GM19239 (cell line): ENCODE measurements at places on chromosomes 4 and X.

DNA sequence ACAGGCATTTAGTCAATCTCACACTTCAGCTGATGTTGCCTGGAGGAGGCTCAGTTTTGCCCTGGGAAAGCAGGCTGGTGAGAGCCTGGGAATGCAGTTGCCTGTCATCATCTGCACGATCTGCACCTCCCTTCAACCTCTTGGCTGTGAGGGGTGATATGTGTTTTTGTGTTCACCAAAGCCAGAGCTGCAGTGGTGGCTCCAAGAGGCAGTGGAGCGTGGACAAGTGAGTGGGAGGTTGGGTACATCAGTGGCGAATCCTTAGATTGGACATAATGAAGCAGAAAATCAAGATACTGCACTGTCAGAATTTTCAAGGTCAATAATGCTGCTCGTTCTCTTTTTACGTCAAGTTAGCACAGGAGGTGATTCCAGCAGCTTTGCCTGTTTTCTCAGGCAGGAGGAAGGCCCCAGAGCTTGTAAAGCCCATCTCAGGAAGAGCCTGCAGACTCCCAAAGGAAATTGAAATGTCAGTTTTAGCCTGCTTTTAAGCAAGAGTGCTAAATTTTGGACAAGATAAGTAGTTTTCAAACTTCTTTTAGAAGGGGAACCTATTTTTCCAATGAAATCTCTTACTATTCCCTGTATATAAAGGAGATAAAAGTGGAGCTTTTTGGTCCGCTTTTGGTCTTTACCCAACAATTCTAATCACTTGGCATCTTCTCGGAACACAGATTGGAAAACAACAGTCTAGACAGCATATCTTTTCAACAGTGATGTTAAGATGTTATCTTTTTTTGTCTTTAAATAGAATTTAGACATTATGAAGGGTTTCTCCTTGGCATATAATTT is 92.8 kb downstream of the FRAS1 start:
- DNase-seq, result no peak

DNA sequence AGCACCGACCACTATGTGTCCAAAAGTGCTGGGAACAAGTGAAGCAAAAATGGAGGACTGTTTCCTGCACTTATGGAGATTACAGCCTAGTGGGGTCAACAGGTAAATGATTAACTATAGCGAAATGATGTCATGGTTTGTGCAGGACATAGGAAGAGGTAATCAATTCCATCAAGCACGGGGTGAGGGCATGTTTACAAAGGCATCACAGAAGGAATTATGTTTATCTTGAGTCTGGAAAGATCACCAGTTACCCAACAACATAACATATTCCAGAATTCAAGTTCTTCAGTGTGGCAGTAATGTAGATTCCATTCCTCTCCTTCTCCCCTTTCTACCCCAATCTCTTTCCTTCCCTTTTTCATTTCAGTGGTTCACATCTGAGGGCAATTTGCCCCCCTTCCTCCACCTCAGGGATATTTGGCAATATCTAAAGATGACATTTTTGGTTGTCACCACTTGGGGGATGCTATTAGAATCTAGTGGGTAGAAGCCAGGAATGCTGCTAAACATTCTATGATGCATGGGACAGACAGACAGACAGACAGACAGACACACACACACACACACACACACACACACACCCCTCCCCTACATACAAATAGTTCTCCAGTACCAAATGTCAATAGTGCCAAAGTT is 24.1 kb downstream of the FAM47E start:
- no peak for DNase-seq

- no peak for DNase-seq
Measured at GRCh38 chr4:37976507-37976906, 16.3 kb downstream of the PTTG2 start.

GRCh38 chrX:100994352-100995281 is 25.1 kb downstream of the ARL13A start:
- DNase-seq, result no peak

DNA sequence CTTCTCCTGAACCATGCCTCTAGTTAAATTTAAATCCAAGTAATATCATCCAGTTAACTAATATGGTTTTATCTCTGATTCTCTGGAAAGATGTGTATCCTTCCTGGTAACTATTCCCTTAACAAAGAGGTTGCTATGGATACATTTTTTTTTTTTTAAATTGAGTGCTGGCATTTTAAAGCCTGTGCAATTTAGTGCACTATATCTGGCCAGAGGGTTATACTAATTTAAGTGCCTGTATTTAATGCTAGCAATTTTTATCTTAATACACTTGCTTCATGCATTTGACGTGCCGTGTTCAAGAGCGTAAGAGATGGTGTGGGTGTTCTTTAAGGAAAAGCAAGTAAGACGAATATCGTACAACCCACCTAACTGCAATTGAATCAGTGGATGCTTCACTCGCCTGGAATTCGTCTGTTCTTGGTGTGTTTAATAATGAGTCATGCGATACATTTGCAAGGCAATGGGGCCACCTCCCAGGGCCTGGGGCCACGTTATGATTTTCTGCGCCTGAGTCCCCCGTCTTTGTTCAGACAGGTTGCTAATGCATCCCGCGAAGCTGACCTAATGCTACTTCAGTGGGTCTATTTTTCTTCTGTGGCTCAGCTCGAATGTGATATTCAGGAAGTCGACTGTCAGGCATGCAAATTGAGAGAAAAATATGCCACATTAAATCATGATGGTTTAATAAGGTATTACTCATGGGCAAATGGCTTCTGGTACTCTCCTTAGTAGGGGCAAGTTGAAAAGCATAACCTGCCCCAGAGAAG is 14.2 kb upstream of the MID1 start:
- DNase-seq, result no peak

DNA sequence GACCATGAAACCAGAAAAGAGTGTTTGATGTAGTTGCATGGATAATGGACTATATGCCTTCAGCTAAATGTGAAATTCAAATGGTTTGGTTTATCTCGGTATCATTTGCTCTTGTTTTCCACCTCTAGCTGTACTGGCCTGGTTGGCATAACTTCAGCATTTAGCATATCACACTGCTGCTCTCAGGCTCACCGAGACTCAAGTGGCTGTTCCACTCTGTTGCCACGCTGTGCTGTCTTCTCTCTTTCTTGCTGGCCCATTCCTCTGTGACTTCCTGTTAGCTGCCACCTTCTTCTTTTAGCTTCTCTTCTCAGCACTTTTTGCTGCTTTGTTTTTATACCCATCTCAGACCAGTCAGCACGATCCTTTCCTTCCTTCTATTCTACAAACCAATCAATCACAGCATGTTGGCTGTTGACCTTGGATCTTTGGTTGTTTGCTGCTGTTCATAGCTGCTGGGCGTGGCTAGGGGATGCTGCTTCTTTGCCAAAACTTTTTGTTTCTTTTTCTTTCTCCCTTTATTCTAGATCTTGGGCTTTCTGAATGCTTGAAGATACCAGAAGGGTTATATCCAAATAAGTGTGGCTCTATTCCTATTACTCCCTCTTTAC is 24.0 kb downstream of the INTS6L start:
- DNase-seq, result no peak

DNA sequence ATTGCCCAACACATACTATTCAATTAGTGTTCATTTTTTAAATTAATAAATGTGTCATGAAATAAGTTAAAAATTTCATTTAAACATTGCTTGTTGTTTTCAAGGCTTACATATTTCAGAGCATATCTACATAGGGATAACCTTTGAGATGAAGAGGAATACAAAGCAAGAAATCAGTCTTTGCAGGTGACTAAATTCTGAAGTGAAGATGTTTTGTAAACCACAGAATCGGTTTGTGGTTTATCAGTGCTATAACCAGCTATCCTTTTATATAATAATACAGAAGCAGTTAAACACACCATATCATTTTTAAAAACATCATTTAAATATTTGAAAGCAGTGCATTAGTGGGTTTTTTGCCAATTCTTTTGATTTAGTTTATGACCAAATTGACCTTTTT is 26.9 kb downstream of the FAM241A start:
- DNase-seq, result no peak

DNA sequence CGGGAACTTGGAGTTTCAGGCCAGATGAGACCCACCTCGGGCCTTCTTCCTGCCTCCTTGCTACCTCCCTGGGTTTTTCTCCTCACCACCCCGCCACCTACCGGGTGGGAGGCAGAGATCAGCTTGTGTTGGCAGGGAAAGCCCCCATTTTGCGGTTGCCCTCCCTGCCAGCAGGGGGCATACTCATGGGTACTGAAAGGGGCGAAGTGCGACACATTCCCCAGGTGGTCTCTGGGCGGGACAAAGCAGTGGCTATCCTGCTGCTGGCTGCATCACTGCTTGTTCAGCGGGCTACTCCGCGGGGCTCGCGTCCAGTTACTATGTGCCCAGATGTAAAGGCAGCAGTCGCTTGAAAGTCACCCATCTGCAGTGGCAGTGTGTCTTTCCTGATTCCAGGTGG is 330.3 kb downstream of the PDHA2 start:
- DNase-seq, result no peak

DNA sequence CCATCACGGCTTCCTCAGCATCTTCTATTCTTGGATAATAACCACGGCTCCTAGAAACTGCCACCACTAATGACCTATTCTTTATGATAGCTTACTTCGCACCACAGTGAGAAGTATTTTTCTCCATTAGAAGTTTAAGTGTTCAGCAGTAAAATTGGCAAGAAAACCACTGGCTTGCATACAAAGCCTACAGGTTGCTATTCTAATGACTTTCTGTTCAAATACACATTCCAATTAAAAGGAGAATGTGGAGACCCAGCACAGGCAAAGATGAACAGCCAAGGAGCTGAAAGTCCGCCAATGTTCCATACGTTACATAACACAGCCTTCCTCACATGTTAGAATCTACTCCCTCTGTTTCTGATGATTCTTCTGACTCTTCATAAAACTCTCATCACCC is 875.0 kb upstream of the PRKX start:
- no peak for DNase-seq
